GM04503 (cell line): ENCODE measurements at places on chromosomes 2 and 18.

DNA sequence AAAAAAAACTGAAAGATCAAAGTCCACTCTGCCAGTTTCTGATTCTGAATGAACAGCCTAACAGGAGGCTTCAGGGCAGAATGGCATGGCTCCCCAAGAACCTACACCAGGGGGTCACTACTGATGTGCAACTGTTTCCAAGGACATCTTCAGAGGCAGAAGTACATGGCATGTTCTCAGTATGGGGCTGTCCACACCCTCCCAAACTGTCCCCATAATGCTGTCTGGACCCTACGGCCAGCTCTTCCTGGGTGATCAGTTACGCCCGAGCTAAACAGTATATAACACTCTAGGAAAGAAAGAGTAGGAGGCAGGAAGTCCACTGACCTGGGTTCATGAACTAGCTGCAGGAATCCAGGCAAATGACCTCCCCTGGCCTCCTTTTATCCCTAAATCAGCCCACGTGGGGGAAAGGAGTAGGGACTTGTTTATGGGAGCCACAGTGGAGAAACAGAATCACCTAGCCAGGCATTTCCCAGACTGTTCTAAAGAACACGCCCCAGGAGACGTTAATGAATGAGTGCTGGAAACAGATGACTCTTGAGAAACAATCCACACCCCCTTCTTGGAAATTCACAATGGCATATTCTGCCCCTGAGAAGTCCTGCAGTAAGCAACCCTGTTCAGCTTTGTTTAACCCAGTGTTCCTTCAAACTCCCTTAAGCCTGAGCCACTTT, 2.5 kb downstream of the TMBIM1 start:
- peak; percentile 25 for DNase-seq

DNA sequence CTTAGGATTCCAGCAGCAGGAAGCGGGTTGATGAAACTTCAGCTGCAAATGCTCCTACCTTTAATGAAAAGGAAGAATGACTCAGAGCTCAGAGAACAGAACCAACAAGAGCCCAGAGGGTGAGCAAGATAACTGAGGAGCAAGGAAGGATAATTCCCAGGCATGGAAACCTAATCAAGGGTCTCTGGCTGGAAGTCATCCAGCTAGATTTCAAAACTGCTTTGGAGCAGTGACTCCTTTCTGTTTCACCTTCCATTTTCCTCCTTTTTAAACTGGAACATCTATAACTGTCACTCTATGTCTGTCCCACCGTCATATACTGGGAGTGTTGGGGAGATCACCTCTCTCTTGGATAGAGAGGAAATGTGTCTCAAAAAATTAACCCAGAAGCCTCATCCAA, 148.4 kb upstream of the RAB6C start:
- DNase-seq, result no peak

- peak; percentile 73 for DNase-seq
Observed at GRCh38 chr2:101111917-101112771, 39.0 kb downstream of the TBC1D8 start.

GRCh38 chr2:10303694-10304378, 1.1 kb downstream of the HPCAL1 start:
- no peak for DNase-seq

DNA sequence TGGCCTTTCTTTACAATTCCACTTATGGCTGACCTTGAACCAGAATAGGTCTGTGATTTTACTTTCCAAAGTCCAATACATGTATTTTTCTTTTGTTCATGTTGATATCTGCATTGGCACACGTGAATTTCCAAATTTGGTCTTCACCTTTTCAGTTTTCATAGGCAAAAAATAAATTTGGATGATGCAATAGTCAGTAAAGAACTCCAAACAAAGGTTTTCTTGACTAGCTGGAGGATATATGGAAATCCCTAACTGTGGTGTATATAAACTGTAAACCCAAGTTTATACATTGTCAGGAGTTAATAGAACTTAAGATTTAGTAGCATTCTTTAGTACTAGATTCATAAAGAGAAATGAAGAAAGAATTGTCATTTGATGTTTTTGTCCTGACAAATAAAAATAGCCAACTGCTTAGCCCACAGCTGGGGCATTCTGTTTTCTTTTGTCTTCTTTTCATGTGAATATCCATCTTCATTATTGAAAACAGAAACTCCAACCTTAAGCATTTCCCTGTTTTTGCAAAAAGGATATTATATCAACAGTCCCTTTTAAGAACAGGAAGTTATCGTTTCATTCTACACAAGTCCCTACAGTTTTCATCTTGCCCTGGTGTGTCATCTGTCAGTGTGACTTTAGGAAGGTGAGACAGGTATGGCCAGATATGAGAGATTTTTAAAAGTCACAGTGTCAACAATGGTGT, 132.9 kb downstream of the BCL2 start:
- DNase-seq, result no peak

GRCh38 chr2:239476757-239477585, 76.2 kb upstream of the HDAC4 start:
- DNase-seq, result no peak

DNA sequence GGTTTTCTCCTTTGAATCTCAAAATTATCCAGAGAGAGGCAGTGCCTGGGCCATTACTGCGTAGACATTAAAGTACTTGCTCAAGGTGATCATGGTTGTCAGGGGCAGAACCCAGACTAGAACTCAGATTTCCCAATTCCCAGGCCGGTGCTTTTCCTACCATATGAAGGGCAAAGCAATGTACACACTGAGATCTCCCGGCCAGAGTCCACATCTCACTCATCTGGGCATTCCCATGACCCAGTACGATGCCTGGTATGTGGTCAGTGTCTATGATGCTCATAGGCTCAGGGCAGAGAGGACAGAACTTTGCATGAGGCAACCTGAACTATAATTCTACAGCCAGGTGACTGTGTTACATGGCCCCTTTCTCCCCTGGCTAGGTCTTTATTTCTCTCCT, 531.4 kb downstream of the TDRD15 start:
- DNase-seq, result no peak

GRCh38 chr18:63953811-63954210, 4.7 kb downstream of the HMSD start:
- no peak for DNase-seq

DNA sequence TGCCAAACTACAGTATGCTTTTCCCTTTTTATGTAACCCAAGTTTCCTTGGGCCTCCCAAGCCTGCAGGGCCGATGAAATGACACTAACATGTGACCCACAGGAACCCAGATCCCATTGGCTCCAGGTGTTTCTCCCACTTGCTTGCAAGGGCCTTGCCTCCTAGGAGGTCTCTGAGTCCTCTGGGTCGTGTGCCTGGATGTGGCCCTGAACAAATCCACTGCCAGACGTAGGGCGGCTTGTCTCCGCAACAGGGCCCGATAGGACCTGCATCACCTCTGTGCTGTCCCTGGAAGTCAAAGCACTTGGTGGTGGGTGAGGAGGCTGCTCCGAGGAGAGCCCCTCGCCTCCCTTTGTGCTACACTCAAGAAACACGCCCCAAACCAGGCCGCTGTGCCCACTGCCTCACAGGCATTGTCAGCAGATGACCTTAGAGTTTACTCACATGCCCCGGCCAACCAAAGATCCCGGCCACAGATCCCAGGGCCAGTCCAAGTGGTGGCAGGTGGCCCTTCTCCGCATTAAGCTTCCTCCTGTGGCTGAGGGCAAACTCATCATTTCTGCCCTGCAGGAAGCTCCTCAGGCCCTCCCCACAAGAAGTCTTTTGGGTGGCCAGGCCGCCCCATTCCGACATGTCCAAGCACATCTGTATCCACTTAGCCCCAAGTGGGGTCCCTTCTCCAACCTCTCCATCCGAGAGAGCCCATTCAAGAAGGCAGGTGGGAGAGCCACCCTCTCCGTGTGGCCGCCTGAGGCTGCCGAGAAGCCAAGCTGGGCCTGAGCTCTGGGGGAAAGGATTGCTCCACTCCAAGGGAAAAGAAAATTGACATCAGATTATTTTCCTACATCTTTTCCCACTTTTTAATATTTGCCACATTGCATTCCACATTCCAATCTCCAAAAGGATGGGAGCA, 76.7 kb downstream of the GFPT1 start:
- no peak for DNase-seq

- no peak for DNase-seq
Observed at GRCh38 chr2:67399144-67399543, 2.0 kb downstream of the ETAA1 start.

DNA sequence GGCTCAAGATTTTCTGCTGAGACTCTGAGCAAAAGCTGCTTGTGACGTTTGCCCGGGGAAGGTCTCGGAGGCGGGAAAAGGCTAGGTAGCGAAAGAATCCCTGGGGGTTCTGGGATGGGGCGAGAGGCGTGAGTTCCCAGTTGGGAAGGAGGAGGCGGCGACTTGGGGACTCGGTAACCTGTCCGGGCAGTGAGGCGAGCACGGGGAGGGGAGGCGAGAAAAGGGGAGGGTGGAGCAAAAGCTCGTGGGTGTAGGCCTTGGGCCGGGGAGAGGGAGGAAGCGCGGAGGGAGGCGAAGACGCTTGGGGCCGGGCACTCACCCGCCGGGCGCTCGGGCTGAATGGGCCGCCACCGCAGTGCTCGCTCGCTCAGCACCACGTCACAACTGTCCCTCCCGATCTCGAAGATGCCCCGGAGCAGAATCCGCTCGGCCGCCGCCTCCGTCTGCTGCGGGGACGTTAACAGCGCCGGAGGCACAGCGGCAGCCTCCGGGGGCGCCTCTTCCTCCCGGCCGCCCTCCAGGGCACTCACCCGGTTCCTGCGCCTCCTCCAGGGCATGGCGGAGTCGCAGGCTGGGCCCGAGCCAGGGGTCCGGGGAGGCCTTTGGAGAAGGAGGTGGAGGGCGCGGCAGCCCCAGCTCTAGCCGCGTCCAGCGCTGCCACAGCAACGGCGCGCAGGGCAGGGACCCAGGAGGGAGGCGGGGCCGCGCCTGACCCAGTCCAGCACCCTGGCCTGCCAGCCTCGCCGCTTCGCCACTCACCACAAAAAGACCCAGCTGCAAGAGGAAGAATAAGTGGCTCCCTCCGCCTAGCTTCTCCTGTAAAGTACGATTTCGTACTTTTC, at the start of gene CERKL:
CERKL (minus strand) TSS at position 656 of the 842 bp plus-strand sequence; CDS start at position 557, 99 bp downstream.
- no peak for DNase-seq

DNA sequence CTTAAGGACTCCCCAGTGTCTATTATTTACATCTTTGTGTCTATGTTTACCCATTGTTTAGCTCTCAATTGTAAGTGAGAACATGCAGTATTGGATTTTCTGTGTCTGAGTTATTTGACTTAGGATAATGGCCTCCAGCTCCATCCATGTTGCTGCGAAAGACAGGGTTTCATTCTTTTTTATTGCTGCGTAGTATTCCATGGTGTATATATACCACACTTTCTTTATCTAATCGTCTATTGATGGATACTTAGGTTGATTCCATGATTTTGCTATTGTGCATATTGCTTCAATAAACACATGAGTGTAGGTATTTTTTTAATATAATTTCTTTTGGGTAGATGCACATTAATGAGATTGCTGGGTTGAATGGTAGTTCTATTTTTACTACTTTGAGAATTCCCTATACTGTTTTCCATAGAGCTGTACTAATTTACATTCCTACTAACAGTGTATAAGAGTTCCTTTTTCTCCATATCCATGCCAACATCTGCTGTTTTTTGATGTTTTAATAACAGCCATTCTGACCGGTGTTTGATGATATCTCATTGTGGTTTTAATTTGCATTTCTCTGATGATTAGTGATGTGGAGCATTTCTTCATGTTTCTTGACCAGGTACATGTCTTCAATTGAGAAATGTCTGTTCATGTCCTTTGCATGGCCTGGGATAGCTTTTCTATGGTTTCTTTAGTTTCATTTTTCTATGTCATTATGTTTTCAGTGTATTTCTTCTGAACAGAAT, 21.8 kb downstream of the MTCL1 start:
- DNase-seq, result no peak

GRCh38 chr2:15058721-15059157, 426.2 kb downstream of the LRATD1 start:
- no peak for DNase-seq

- no peak for DNase-seq
Observed at GRCh38 chr2:117523711-117524238, 290.7 kb upstream of the DDX18 start.

DNA sequence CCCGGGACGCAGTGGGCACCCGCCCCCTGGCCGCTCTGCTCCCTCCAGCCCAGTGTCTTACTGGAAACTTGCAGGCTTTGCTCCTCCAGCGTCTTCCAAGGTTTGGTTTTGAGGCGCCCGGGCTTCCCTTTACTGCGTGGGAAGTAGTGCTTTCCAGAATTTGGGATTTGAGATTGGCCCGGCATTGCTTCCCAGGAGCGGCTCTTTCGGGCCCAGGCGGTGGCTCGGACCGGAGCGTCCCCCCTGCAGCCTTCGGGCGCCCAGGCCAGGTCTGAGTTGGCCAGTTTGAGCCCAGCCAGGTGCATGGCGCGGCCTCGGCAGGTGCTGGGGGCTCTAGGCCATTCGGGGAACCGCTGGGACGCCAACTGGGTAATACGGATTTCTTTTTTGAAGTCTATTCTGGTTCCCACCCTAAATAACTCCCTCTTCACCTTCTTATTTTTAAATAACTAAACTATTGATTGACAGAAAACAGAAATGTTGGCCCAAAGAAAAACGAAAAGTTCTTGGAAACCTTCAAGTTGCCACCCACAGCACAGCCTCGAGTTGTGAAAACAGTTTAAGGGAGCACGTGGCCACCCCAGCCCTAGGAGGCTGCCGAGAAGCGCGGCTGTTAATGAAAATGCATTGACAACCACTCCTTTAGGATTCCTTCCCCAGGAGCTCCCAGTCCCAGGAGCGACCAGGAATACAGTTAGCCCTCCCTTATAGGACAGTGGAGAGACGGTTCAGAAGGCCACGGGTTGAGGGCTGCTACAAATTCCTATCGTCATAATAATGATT, 766 bp downstream of the SNTG2 start:
- DNase-seq, result no peak

- DNase-seq, result no peak
Observed at GRCh38 chr18:28193177-28193778, 16.3 kb upstream of the CDH2 start.

DNA sequence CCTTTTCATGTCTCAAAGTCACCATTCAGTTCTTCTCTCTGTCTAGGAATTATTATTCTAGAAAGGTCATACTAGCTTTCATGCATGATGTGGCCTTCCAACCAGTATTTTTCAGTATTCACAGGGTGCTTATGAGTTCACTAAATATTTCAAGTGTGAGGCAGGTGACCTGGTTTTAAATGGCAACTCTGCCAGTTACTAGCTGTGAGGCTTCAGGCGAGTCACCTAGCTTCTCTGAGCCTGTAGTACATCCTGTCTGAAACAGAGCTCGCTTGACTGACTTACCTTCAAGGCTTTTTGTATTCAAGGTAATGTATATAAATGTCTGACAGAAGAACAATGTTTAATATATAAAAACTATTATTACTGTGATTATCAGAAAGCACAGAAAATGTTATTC, 19.4 kb upstream of the ACVR1 start:
- DNase-seq, result no peak

DNA sequence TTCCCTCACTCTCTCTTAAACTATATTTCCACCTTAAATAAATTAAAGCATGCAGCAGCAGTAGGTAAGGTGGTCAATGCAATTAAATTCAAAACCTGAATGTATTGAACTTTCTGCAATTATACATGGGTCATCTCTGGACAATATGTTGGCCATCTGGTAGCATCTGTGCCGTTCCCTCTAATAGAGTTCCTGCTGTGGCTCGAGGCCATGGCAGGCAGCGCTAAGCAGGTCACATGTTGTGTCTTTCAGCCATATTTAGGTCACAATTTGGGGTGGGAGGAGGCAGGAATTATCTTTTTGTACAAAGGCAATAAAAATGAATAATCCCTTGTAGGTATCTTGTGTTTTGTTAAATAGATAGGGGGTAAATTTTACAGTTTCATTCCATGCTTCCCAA, 676.2 kb downstream of the ZEB2 start:
- DNase-seq, result no peak

- no peak for DNase-seq
Observed at GRCh38 chr2:76296438-76296837, 585.7 kb upstream of the GCFC2 start.

GRCh38 chr2:197947219-197947757, 142.9 kb downstream of the PLCL1 start:
- no peak for DNase-seq

- peak; percentile 79 for DNase-seq
Observed at GRCh38 chr2:235468978-235469655, 24.7 kb upstream of the AGAP1 start.
